Fibroblast of the aortic adventitia (primary cell): ENCODE measurements at places on chromosomes 4 and X. TPM values are rescaled to one million over a fixed set of nuclear protein-coding genes. Genes with fewer than 3 reads are reported as not detected.

Gene CPZ
- total RNA-seq = 7.0 and 24.9 TPM in 2 replicates

Gene SEC24B
- 13.5 and 29.6 TPM in 2 replicates for total RNA-seq

Gene CT45A3
- total RNA-seq = not detected in 2 replicates

Gene PRDM5
- total RNA-seq = 18.4 and 25.8 TPM in 2 replicates

Gene MAGEA4
- not detected in 2 replicates for total RNA-seq

Gene ARAP2
- total RNA-seq = 0.63 and 1.5 TPM in 2 replicates

- DNase-seq = no peak
Observed at GRCh38 chr4:751676-752075, 46.0 kb downstream of the PCGF3 start.

- no peak for DNase-seq
Observed at GRCh38 chr4:41918278-41918677, 17.0 kb upstream of the TMEM33 start.

- DNase-seq = no peak
Observed at GRCh38 chrX:31708116-31708515, 636.3 kb upstream of the FTHL17 start.

DNA sequence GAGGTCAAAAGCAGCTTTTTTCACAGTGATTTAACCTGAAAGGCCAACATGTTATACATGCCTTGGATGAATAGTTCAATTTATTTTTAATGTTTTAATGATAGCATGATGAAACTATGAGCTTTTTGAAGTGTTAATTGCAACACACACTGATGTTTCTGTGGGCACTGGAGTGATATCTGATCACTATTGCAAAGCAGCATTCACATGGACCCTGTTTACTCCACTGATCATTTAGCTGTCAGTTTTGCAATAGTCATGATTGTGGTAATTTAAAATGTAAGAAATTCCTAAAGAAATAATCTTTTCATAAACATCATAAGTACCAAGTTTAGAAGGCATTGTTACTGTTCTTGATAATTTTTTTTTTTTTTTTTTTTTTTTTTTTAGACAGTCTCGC, 74.1 kb downstream of the ARSJ start:
- no peak for DNase-seq

DNA sequence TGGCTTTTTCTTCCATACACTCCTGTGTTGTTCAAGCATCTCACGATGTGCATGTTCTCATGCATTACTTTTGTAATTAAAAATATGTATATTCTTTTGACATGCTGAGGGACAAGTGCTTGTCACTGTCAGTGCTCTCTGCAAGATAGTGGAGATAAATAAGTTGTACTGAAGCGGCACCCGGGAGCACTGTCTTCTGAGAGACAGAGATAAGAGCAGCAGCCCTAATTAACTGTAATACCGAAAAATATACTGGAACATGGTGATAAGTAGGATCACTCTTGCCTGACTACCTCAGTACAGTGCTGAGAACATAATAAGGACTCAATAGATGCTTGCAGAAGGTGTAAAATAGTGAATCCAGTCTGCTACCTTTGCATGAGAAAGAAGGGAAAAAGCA, 9.4 kb upstream of the GPR173 start:
- DNase-seq = no peak

- DNase-seq = peak; percentile 12
Observed at GRCh38 chr4:127709456-127709855, 20.7 kb upstream of the SLC25A31 start.

DNA sequence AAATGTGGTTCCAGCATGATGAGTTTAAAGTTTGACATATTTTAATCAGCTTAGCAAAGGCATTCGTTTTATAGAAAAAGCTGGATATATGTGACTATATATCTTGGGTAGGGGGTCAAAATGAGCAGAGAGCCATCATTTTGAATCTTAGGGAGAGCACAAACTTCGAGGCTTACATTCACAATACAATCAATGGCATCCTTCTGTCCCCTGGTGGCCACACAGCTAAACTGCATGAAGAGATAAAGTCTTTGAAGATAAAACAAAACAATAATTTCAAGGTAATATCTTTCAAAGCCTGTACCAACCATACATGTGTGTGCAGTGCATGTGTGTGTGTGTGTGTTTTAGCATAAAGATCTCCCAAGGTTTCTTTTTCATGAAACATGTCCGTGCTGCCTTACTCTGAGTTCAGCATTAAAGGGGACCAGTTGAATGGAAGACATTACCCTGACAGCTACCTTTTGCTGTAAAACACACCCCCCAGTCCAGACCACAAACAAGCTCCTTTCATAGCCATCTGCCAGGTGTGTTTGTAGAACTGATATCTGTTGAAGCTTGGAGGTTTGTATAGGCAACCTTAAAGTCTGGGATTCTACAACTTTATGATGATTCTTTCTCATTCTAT, 22.0 kb downstream of the DYNLT3 start:
- DNase-seq = peak; percentile 49
